CD4-positive, alpha-beta T cell treated with Interleukin-4 for 4 hours (primary cell): ENCODE measurements at places on chromosomes 3 and 15.

DNA sequence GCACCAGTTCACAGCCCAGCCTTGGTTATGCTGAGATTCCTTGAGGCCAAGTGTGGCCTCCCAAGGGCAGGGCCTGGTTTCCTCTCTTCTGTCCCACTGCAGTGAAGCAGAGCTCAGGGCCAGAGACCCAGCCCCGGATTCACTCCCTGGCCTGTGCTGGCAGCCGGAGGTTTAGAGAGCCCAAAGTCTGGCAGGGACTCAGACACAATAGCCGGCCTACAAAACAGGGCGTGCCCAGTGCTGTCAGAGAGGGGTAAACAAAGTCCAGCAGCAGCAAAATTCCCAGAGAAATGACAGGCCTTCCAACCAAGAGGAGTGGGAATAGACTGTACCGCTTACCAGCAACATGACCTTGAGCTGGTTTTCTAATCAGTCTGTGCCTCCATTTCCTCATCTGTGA is 14.0 kb downstream of the VIPR1 start:
- no peak for DNase-seq

DNA sequence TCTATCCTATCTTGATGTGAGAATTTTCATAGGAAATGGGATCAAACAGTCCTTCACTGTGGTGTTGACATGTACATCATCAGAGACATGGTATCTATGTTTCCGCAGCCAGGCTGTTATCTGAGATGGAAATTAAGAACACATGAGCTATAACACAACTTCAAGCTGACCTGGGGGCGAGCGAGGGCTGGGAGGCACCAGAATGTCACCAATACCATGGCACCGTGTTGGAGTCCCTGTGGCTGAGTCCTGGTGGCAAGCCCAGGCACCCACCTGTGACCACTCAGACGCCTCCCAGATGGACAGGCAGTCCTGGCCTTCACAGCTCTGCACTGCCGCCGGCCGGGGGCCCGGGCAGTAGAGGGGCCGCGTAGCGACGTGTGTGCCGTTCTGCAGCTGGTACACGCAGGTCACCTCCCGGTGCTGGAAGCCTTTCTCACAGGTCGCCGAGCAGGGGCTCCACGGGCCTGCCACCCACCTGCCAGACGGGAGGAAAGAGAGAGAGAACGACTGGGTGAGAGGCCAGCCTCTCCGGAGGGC is 263.9 kb upstream of the LYSMD4 start:
- DNase-seq, result no peak

DNA sequence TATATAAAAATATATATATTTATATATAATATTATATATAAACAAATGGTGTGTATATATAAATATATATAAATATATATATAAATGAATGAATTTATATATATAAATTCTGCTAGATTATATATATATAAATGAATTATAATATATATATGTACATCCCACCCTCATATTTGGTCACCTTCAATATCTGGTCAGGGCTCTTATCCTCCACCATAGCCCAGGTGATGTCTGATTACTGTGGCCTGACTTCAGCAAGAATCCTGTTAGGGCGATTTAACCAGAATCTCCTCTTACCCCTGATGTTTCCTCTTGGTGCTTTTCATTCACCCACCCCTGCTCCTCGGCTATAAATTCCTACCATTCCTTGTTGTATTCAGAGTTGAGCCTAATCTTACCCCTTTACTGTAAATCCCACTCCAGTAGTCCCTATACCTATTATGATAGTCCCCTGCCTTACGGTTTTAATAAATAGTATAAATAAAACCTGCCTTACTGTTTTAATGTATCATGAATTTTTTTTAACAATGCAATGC is 439.6 kb downstream of the PLOD2 start:
- no peak for DNase-seq

DNA sequence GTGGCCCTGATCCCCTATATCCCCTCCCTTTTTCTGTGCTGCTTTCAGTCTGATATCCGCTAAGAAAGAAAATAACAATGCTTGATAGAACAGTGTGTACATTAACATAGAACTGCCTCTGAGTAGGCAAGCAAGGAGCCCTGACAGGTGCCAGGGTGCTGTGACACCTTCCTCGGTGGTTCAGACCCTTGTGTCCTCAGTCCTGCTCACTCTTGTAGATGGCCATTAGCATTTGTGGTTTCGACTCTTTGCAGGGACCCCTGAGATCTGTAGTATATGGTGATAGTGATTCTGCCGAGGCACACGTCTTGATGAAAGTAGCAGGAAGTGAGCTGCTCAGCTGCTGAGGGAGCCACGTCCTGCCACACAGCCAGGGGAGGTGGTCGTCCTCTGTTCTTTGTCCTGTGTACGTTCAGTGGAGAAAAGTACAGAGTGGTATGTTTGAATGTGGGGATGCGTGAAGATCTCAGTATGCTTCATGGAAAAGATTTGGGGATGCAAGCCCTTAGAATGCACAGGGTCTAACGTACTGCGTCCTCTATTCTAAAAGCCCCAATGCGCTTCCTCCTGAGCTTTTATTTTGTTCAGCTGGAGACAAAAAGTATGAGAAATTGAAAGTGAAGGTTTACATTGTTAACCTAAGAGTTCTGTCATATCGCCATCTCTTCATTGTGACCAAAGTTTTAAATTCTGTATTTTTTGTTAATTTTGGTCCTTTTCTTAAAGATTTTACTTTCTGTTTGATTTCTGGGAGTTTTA is 35.4 kb downstream of the PXYLP1 start:
- DNase-seq, result peak; percentile 35

DNA sequence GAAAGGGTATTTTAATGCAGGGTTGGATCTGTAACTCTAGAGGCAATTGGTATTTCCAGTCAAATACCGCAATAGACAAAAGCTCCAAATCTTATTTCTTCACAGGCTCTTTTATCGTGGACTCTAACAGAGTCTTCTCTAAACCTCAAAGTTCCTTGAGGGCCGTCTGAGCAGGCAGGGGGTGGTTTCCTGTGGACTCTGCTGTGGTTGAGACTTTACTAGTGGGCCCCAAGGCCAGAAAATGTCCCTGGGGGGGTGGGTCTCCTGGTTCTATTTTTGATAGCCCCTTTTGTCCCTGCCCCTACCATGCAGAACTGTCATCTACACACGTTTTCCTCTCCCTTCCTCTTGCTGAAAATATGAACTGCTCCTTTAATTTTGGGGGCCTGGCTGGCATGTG is 80.1 kb downstream of the ASB7 start:
- DNase-seq, result no peak

DNA sequence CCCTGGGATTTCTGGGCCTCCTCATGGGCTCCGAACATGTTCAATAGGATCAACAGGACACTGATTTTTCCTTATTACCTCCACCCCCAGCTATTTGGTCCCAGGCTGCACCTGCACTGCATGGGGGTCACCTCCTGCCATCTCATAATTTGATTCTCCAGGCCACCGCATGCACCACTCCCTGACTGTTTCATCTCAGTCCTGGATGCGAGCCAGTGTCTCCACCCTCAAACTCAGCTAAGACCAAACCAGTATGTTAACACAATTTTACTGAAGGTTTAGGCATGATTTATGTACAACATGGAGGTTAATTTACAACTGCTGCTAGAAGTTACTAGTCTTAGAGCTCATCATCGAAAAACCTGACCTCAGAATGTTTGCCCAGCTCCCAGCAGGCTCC is 249.5 kb downstream of the UACA start:
- DNase-seq, result no peak

GRCh38 chr15:58148120-58148519 is 9.9 kb downstream of the AQP9 start:
- DNase-seq, result no peak

DNA sequence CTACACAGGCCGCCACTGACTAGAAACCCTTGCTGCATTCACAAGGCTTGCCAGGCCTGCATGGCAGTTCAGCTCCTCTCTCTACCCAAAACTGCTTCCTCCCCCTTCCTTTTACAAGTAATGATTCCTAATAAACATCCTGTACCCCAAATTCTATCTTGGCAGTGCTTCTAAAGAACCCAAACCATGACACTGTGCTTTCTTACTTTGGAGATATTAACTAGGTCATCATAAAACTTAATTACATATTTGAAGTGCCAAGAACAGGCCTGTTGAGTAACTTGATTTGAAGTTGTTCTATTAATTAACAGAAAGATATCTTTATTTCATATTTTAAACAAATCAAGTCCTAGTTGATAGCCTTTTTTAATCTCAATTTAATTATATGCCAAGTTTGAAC is 88.4 kb downstream of the THBS1 start:
- no peak for DNase-seq

DNA sequence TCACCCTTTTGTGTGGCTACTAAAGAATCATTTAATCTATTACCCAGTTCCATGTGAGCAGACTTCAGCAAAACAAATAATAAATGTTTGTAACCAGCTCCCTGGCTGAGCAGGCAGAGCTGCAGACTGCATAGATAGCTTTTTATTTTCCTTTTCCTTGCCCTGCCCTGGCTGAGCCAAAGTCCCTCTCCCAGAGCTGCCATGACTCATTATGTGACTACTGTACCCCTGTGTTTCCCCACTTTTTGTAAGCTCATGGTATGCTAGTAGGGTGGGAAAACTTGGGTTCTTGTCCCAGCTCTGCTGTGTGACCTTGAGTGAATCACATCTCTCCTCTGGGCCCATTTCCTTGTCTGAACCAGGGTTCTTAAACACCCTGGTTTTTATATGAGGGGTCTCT is 127.5 kb downstream of the CLSTN2 start:
- DNase-seq, result no peak

GRCh38 chr15:90241343-90242192 is 7.6 kb downstream of the GDPGP1 start:
- no peak for DNase-seq

GRCh38 chr3:186882881-186883685 is 40.6 kb downstream of the ADIPOQ start:
- DNase-seq, result peak; percentile 78

DNA sequence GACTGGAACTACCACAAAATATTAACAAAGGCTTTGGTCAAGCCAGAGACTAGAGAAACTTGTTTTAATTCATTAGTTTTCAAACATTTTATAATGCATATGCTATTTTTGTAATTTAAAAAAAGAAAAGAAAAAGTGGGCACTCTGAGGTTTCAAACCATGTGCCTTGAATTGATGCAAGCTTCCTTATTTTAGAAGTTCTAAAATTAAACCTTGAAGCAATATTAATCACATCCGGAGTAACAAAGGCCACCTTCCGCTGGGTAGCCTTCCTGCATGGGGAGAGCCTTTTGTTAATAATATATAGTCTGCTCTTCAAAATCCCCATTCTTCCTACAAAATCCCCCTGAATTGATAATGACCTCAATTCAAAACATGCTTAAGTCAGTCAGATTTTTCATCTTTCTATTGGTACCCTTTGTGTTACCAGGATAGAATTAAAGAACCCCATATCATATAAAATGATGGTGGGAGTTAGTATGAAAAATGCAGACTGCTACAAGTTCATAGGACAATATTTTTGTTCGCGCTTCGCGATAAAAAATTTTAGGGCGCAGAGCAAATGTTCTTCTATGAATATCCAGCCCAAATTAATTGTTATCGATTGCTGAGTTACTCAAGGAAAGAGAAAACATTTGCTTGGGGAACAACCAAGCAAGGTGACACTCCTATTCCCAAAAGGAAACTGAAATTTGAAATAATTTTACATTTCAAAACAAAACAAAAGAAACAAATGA is 30.6 kb downstream of the LDHAL6B start:
- DNase-seq, result no peak

DNA sequence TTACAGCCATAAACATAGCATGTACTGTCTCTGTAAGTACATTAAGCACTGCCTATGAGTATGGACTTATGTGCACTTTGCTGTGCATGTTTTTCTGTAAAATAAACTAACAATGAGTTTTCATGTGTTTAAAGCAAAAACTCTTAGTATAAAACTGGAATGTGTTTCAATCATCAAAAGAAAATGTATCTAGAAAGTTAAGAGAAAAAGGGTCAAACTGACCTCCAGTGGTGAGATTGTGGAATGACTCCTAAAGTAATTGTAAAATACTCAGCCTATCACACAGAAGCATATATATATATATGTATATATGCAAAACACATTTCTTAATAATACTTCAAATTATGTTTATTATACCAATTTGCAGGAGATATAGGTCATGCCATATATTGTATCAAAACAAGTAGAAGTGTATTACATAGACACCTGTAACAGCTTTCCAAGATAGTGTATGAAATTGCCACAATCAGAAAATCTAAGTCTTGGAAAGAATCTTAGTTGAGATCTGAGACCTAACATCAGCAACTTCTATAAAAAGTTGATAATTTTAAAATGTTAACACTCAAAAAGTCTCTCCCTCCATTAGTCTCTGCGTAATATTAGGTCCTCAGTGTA is 199.6 kb downstream of the FMN1 start:
- DNase-seq, result no peak

DNA sequence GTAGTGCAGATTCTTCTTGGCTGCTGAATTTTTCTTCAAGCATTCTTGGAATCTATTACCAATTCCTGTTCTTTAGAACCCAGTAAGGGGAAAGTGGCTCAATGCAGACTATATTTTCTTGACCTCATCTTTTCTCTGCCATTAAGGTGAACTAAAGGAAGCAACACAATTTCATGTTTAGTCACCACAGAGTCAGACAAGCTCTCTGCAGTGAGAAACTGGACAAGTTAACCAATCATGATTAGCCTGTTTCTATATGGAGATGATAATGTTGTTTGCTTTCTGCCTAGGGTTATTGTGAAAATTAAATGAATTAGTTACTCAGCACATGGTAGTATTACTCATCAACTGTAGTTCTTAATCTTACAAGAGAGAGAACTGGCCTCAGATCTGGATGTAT is 1075.1 kb downstream of the AGBL1 start:
- DNase-seq, result no peak

DNA sequence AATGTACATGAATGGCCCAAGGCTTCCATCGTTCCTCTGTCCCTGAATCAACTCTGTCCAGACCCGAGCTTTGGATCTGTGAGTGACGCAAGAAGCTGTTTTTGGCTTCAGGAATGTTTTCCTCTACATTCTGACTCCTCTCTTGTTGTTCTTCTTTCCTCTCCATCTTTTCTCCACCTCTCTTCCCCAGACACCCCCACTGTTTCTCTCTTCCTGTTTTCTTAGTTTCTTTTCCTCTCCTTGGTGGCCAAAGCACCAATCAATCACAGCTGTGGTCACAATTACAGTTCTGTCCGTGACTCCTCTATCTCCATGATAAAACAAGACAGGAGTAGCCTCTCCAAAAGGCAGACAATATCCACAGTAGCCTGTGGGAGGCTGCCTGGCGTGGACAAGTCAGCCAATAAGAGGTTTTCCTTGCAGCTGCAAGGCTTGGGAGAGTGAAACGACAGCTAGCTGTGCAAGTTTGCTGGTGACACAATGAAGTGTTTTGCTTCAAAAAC is 4.9 kb upstream of the TMEM212 start:
- no peak for DNase-seq

DNA sequence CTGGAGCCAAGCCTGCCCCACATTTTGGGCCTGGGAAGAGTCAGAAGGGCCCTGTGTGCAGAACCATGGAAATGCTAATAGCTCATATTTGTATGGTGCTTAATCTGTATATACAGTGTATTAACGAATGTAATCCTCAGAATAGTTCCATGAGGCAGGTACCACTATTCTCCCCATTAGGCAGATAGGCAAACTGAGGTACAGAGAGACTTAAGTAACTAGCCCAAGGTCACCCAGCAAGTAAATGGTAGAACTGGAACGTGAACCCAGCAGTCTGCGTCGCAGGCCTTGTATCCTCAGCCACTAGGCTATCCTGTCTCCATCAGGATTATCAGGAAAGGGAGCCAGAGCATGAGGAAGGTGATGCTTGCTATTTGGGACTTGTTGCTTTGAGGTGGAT is 28.0 kb upstream of the GLCE start:
- DNase-seq, result no peak

- no peak for DNase-seq
These were observed 173.3 kb upstream of the ICE2 start for GRCh38 chr15:60652245-60652644.

- peak; percentile 91 for DNase-seq
These were observed 5.4 kb upstream of the SENP7 start for GRCh38 chr3:101518421-101518871.

GRCh38 chr3:161556533-161556932 is 59.9 kb downstream of the OTOL1 start:
- DNase-seq, result no peak
